SHP77 treated with DMSO at 0.1 percent for 48 hours (cell line): ENCODE measurements at places on chromosomes 12 and 14.

DNA sequence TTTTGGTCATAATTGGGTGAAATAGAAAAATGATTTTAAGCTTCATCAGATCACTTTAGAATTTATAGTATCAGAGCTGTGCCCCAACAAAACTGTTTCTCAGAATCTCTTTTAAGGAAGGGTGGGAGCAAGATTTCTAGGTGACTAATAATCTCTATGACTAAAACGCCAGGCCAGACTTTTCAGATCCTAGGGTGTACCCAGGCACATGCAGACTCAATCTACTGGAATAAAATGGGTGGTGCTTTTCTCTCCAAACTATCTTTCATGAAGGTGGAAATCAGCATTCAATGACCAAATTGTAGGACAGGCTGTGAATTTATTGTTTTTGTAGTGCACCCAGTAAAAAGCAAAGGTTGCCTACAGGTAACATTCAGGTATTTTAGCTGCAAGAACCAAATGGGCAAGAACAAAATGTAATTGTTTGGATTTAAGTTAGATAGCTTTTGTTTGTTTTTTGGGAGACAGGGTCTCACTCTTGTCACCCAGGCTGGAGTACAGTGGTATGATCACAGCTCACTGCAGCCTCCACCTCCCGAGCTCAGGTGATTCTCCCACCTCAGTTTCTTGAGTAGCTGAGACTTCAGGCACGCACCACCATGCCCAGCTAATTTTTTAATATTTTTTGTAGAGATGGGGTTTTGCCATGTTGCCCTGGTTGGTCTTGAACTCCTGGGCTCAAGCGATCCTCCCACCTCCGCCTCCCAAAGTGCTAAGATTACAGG is 49.5 kb downstream of the PPP2R5C start:
- DNase-seq, result no peak

- no peak for DNase-seq
These were observed 277.6 kb downstream of the SOX5 start for GRCh38 chr12:23671881-23672280.

DNA sequence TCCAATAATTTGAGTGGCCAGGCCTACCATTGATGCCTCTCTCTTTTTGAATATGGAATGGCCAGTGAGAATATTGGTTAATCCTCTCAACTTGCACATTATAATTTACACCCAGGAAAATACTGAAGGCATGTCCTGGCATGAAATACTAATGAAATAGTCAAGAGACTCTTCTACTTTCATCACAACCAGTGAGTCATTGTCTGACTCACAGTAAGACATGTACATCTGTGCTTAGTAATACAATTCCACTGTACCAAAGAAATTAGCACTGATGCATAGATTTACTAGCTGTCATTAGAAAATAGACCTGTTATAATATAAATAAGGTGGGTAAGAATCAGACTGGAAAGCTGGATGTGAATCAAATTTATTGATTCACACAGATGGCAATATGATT is 31.6 kb downstream of the KCNC2 start:
- DNase-seq, result no peak

- no peak for DNase-seq
These were observed 122.4 kb downstream of the GPR135 start for GRCh38 chr14:59342516-59343484.

DNA sequence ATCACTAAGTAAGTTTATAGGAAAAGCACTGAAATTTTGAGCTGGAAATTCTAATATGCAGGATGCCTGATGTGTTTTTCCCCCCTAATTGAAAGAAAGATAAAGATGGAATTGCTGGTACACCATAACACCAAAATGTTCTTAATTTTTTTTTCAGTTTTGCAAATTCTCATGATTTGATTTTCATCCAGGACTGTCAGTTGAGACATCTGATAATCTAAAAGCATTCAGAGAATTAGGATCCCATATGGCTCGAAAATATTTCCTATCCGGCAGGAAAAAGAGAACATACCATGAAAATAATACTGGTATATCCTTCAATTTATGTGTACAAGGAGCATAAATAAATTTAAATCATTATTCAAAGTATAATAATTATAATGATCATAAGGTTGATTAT is 452.1 kb downstream of the APAF1 start:
- DNase-seq, result no peak

DNA sequence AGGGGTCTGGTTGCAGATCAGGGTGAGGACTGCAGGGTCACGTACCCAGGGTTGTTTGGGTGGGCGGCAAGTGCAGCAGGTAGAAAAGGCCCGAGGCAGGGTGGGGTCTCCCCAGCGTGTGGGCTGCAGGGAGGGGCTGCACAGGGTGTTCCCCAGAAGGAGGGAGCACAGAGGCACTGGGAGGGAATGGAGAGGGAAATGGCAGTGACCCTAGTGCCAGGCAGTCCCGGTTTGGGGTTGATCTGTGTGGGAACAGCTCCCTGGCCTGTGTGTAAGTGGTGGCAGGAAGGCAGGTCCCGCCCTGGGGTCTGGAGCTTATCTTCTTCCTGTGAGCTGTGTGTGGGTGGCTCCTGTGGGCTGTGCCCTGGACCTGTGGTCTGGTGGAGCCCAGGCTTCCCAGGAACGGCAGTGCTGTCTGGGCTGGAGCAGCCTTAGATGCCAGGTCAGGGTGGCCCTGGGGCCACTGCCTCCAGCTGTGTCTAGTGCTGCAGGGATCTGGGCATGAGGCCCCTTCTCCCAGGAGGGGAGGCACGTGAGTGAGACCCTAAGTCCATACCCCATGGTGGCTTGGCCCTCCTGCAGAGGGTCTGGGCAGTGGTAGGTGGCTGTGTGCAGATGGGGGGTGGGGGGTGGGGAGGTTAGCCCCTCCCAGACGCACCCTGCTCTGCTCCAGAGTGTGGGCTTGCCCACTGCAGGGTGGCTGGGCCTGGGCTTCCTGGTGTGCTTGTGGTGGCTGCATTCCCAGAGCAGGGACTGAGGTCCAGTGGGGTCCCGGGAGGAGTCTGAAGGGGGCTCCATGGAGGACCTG is 363.5 kb downstream of the TMEM121 start:
- no peak for DNase-seq

- no peak for DNase-seq
These were observed 59.0 kb downstream of the CDC42BPB start for GRCh38 chr14:102998393-102998792.

- DNase-seq, result no peak
These were observed 190.8 kb upstream of the PARP11 start for GRCh38 chr12:4064008-4064407.

DNA sequence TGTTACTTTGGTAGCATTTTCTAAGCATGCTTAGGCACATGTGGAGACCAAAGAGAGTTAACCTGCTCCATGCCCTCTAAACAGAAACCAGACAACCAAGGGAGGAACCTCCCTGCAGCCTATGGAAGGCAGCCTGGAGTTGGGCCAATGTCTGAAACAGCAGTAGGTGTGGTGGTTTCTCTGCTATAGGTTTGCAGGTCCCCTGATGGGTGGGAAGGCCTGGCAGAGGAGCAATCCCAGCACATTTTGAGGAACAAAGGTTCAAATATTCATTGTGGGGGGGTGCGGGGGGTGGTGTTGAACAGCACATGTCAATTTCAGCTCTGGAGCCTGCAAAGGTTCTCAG is 65.4 kb downstream of the DACT1 start:
- DNase-seq, result no peak

DNA sequence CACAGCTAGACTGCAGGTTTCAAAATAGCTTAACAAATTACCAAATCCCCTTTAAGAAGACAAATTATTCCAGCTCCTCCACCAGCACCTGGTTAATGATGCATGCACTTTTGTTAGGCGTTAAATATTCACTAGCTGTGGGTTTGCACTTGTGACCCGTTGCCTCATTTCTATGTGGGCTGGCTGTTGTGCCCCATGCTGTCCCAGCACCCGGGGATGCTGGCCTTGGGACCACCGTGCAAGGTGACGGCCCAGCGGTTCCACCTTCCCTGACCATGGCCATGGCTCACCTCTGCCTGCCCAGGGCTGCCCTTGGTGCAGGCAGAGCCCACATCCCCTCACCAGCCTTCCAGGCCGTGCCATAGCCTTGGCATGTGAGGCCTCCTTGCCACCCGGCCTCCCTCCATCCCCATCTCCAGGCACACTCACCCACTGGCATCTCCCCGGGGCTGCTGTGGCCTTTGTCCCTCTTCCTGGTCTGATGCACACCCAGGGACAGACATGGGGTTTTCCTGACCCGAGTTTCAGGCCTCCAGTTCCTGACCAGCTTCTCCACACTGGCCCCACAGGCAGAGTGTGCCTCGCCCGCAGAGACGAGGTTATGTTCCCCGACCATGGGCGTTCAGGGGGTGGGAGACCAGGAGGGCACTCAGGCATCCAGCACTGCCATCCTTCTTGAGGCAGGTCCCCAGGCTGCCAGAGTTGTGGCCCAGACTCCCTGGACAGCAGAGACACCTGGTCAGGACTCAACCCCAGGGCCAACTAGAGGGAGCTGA is 20.3 kb upstream of the C14orf180 start:
- DNase-seq, result no peak

- no peak for DNase-seq
These were observed 62.8 kb downstream of the OTOGL start for GRCh38 chr12:80162177-80162576.

DNA sequence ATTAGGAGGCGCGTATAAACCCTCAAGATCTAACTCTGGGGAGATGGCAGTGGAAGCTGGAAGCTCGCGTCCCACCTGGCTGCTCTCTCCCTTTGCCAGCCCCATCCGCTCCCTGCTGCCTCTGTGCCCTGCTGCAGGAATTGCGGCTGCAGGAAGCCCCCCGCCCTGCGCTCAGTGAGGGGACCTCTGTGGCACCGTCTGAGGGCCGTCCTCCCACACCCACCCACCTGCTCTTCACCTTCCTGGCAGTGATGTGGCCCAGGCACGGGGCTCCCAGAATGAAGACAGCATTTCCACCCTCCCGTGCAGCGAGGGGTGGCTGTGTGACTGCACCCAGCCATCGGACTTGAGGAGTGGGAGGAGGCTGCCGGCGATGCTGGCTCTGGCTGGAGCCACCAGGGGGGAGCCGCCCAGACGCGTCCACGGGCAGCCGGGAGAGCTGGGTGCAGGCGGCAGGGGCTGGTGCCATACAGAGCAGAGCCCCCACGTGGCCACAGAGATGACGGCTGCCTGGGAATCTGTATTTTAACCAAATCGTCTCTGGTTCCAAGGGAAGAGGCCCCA is 28.3 kb upstream of the GALNT9 start:
- DNase-seq, result no peak

DNA sequence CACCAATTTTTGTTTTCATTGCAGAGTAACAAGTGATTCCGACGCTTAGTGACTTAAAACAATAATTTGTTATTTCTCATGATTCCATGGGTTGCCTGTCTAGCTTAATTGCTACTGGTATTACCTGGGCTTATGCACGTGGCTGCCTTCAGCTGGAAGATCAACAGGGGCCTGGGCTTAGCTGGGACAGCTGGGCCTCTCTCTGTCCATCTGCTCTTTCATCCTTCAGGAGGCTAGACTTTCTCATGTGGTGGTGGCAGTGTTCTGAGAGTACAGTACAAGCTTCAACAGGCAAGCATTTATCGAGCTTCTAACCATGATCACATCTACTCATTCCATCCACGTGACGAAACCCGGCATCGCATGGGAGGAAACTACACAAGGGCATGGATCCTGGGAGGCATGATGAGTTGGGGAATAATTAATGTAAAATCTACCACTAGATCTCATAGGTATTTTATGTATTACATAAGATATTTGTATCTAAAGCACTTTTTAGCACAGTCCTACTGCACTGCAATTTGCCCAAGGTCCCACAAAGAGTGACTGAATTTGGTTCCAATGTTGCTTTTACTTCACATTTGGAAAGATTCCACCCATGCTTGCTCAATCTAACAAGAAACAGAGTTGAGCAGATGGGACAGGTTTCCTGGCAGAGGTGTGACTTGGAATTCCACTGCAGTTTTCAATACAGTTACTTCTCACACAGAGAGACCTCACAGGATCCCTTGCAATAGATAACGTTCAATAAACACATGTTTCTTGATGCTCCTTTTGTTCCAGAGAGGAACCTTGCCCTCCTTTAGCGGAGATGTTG is 153.1 kb upstream of the FRMD6 start:
- no peak for DNase-seq
